ENCODE measurements at places on chromosomes 5 and 9.
A peak's percentile ranks its signal among the peaks of the same experiment; 100 is the strongest.

DNA sequence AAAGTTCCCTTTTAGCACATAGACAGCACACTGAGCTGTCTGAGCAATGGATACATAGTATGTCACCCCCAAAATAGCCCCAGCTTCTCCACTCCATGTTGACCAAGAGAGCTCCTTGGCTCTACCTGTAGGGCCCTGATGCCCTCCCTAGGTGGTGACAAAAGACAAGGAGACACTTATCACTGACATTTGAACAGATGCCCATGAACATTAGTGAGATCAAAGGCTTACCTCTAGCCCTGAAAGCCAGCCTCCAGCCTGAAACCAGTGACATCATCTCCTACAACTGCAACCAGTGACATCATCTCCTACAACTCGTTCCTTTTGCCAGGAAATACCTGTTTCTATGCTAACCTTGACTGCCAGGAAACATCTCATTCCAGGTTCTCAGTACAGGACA, 122.7 kb downstream of the FSTL4 start:
- DNase-seq, result no peak

DNA sequence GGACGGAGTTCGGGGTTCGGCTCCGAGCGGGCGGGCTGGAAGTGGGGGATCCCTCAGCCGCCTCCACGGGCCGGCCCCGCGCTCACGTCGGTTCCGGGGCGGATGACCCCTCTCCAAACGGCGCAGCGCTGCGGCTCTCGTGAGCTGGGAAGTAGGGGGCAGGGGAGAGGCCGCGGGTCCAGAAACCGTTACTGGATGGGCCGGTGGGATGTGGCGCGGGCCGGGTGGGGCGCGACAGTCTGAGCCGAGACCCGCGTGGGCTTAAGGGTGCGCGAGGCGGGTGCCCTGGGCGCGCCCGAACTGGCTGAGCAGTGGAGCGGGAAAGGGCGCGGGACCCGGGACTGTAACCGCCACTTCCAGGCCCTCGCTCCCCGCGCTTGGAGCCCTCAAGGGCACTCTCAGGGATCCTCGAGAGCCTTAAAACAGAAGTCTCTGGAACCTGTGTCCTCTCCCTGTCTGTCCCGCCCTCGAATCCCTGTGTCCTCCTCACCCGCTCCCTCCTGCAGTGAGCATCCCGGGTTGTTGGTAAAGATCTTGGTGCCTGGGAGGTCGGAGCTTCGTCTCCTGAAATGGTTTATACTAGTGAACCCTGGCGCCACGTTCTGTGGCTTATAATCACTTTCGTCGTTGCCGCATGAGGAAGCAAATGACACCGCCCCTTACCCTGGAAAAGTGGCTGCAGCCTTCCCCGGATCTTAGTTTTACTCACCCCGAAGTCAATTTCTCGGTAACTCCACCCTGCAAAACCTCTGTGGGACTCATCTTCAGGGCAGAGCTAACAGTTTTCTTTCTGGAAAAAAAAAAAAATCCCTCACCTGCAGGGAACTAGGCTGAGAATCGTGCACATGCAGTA, 571 bp upstream of the MARCHF11 start:
- DNase-seq, result peak; percentile 21

- DNase-seq, result no peak
Observed at GRCh38 chr9:137237759-137238726, 3.0 kb upstream of the TUBB4B start.

DNA sequence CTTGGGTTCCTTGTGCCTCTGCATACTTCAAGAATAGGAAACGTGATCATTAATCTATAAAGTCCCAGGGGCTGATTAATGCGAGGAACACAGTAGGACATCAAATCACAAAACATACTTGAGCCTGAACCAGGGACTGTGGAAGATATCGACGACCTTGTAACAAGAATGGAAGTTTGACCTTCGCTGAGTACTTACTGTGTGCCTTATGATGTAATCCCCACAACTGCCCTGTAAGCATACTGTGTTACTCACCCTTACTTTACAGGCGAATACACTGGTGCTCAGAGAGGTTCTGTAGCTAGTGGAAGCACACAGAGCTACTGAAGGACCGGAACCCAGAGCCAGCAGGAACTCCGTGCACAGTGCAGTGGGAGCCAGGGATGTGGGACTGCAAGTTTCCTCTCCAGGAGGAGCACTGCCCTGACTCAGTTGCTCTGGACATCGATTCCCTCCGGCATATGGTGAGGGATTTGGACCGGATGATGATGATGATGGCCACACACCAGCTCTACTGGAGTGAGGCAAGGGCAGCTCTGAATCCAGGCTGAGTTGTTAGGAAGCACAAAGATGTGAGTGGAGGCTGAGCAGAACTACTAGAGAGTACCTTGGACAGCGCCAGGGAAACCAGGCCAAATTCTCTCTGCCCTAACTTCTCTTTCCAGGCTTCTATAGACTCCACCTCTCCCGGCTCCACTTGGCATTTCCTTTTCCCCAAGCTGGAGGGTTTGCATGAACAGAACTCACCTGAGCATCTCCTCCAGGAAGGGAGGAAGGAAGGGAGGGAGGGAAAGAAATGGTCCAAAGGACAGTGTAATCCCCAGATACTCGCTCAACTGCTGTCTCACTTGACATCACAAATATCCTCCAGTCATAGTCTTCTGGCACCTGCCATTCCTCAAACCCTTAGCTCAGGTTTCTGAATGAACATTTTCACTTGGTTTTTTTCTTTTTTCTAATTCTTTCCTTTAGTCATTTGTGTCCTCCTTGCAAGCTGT, 1.5 kb upstream of the GABBR2 start:
- DNase-seq, result peak; percentile 51

DNA sequence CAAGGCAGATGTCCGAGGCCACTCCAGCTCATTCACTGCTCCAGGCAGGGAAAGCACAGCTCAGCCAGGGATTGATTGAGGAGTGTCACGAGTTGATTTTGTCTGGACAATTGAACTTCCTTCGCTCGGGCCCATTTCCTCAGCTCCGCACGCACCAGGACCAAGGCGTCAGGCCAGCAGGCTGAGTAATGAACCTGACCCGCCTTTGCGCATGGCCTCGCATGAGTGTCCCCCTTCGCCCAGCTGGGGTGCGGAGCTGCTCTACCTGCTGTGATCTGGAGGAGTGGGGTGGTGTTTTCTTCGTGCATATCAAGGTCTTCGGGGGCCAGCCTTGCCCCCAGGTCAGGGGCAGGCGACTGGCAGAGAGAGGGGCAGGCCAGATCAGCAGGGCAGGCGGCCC, 44.0 kb downstream of the VAV2 start:
- no peak for DNase-seq

DNA sequence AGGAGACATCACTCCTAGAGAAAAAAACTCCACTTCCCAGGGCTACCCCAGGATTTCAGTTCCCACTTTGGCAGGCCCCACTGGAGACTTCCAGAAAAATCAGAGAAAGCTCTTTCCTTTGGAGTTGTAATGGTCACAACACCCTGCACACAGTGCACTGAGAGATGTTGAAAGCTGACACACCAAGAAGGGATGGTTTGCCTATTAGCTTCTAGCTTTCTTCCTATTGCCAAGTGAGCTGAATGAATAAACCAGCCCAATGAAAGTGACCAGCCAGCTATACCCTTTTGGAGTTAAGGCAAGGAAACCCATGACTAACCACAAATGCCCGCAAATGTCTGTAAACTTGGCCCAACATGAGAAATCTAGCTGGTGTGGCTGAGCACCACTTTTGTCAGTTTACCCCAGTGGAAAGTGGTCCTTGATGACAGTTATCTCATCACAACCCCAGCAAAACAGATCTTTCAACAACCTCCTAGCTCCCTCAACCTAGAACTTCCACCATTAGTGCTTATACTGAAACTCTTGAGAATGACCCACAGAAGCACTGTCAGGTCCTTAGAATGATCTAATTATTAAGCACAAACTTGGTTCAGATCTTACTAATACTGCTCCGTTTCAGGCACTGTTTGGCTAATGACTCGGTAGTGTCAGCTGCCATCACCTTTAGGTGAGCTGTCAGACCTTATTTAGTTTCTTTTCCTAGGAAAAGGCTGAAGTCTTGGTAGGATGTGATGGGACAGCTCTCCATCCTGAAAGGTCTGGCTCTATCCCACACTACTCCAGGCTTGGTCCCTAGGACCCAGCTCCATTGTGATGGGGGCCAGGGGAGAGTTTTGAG, 11.2 kb downstream of the IRF1 start:
- DNase-seq, result no peak

- peak; percentile 27 for DNase-seq
Observed at GRCh38 chr9:90301277-90301653, 341.4 kb downstream of the DIRAS2 start.

- no peak for DNase-seq
Observed at GRCh38 chr5:179319123-179319522, 26.1 kb downstream of the ADAMTS2 start.

DNA sequence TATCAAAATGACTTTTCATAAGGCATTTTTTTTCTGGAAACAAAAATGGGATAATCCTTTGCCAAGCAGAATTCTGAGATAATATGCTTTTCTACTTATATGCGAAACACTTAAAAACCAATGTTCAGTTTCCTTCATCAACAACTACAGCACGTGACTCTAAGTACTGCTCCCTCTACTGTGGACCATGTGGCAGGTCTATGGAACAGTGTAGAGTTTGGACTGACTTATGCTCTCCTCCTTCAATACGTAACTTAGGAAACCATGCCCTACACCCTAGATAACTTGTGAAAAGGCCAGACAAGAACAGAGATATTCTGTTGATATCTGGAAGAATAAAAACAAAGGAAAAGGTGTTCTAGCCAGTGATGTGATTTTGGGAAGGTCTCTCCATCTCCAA, 111.3 kb upstream of the GNA14 start:
- DNase-seq, result no peak

DNA sequence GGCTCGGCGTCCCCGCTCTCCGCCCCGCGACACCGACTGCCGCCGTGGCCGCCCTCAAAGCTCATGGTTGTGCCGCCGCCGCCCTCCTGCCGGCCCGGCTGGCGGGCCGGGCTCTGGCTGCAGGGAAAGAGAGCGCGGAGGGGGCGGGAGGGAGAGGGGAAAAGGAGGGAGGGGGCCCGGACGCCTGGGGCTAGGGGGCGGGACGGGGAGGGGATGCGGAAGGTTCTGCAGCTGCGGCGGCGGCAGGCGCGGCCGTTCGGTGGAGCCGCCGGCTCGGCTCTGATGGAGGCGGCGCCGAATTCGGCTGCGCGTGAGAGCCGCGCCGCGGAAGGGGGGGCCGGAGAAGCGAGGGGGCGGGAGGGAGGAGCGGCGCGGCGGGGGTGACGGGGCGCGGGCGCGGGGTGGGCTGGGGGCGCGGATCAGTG, at the start of gene MARCHF11:
Gene MARCHF11 (minus strand): TSS at position 281 of the 425 bp plus-strand sequence. CDS start 216 bp downstream, at position 65.
- DNase-seq, result peak; percentile 64

- DNase-seq, result no peak
Observed at GRCh38 chr9:98870782-98871557, 63.5 kb downstream of the GALNT12 start.

DNA sequence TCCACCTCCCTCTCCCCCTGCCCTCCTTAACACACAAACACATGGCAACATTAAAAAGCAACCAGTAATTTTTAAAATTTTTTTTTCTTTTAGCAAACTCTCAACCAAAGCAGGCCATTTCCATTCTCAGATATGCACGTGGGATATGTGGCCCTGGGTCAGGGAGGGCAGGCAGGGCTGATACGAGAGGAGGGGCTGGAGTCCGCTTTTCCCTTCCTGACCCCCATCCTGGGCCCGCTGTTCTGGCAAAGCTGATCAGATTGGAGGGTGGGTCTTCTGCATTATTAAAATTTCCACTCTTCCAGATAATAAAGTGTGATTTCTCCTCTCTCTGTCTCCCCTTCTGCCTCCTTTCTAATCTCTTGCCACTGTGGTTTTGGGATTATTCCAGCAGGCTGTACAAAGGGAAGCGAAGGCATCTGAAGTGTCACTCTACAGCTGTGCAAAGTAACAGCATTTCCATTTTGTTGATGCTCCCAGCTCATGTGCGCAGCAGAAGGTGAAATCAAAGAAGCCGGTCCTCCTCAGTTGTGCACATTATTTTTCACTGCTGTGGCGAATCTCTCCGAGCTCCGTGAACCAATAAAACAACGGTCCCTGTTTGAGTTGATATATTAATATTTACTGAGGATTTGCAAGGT, 12.0 kb downstream of the IRX1 start:
- no peak for DNase-seq

DNA sequence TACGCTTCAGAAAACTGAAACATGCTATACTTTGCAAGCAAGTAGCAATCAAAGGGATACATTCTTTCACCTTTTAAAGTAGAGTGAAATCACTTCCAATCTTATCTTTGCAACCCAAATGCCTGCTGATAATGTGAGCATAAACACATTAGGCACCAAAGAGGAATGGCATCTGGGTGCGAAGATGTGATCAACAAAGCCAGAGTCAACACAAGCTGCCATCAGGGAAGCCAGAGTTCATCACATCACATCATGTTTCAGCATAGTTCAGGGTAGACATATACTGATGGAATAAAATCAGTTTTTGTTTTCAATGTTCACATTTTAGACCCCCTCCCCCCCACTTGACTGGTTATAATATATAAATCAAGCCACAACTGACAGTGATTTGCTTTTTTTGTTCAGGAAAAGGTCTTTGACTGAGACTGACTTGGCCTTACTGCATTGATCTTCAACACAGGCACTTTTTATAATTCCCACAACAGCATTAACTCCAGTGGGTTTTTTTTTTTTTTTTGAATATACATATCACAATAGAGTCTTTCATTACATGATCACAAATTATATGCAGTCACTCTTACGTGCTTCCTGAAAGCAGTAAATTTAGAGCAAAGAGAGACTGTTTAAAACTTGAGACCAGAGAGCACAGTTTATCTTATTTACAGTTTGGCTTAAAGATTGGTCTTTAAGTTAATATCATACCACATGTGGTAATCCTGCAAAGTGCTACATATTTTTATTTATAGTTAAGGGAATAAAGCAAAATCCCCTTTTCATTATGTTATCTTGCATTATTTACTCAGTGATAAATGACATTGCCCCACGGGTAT, 20.3 kb downstream of the AOPEP start:
- no peak for DNase-seq

DNA sequence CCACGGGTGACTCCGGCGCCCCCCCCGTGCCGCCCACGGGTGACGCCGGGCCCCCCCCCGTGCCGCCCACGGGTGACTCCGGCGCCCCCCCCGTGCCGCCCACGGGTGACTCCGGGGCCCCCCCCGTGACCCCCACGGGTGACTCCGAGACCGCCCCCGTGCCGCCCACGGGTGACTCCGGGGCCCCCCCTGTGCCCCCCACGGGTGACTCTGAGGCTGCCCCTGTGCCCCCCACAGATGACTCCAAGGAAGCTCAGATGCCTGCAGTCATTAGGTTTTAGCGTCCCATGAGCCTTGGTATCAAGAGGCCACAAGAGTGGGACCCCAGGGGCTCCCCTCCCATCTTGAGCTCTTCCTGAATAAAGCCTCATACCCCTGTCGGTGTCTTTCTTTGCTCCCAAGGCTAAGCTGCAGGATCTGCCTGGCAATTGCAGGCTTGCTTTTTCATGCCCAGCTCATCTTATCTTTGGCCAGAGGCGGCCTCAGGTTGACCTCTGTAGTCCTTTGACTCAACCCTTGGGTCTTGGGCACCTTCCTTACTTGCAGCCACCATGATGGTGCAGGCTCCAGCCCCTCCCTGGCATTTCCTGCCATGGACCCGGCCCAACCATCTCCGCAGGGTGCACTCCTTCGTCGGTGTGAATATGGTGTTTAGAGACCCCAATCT, 9.8 kb downstream of the CEL start:
- DNase-seq, result no peak

- DNase-seq, result no peak
Observed at GRCh38 chr9:125816321-125816720, 69.1 kb downstream of the PBX3 start.

GRCh38 chr5:134637116-134637721, 4.6 kb upstream of the SAR1B start:
- no peak for DNase-seq

- DNase-seq, result no peak
Observed at GRCh38 chr5:16043349-16043965, 136.1 kb downstream of the MARCHF11 start.

- no peak for DNase-seq
Observed at GRCh38 chr5:135690466-135690865, 111.7 kb upstream of the CXCL14 start.

GRCh38 chr5:55926476-55926875, 68.3 kb downstream of the IL6ST start:
- DNase-seq, result no peak
